ENCODE measurements at places on chromosomes 5 and 9. TPM values are rescaled to one million over a fixed set of nuclear protein-coding genes. Genes with fewer than 3 reads are reported as not detected.

DNA sequence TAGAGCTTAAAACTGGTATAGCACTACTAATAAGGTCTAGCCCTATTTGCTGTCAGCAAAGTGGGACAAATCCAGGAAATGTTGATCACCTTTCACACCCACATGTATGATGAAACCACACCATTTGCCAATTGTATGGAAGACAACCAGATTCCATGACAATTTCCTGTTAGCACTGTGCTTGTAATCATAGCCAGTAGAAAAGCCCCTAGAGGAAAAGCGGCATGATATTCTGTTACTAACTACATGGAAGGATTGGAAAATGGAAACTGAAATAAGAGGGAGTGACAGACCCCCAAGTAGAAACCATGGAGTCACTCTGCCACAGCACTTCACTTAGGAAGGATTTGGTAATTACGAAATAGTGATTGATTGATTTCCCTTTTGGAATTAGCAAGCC lies 923 bp downstream of the SPATA6L start:
- peak overlapping the region; percentile 68 for H3K27ac ChIP-seq
- no peak for DNase-seq

GRCh38 chr5:76292620-76293322 lies 110.3 kb upstream of the IQGAP2 start:
- peak overlapping the region; percentile 53 for H3K27ac ChIP-seq
- H3K4me1 ChIP-seq: no peaks in the 10 kb centered on the region
- no peaks in the 10 kb centered on the region for H3K27me3 ChIP-seq
- no peak for DNase-seq

GRCh38 chr9:123562844-123563346 lies 206.9 kb downstream of the CRB2 start:
- H3K27me3 ChIP-seq: no peaks in the 10 kb centered on the region
- no peak overlapping the region for H3K4me3 ChIP-seq
- no peak overlapping the region for H3K27ac ChIP-seq
- no peaks in the 10 kb centered on the region for H3K36me3 ChIP-seq

DNA sequence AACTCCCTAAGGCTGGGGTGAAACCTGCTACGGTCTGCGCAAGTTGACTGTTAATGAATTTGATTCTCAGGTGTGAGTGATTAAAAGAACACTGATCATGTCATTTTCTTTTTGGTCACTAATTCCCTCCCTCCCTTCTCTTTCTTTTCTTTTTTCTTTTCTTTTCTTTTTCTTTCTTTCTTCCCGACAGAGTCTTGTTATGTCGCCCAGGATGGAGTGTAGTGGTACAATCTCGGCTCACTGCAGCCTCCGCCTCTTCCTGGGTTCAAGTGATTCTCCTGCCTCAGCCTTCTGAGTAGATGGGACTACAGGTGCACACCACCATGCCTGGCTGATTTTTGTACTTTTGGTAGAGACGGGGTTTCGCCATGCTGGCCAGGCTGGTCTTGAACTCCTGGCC lies 2.6 kb downstream of the ANXA1 start:
- H3K27ac ChIP-seq: peak overlapping the region; percentile 93
- H3K4me3 ChIP-seq: peak overlapping the region; percentile 45
- DNase-seq: no peak

DNA sequence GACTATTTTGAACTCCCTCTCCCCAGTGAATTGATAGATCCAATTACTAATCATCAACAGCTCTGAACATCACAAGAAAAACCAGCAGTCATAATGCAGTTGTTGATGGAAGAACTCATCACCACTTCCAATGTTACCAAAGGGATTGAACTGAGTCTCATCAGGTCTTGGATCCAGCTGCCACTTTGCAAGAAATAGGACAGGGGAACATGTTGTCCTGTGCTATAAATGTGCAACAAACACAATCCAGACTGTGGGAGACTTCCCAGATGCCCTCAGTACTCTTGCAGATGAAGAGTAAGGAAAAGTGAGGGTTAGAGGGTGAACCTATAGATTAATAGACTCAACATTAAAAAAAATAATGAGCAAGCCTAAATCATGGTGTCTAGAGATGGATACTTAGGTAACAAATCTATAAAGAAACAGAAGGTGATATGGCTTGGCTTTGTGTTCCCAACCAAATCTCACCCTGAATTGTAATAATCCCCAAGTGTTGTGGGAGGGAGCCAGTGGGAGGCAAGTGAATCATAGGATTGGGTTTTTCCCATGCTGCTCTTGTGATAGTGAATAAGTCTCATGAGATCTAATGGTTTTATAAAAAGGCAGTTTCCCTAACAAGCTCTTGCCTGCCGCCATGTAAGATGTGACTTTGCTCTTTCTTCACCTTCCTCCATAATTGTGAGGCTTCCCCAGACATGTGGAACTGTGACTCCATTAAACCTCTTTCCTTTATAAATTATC lies 63.4 kb upstream of the PAPPA start:
- H3K4me3 ChIP-seq: no peak overlapping the region
- no peaks in the 10 kb centered on the region for H3K36me3 ChIP-seq
- peaks cover 3% of the 10 kb centered on the region for H3K4me1 ChIP-seq

DNA sequence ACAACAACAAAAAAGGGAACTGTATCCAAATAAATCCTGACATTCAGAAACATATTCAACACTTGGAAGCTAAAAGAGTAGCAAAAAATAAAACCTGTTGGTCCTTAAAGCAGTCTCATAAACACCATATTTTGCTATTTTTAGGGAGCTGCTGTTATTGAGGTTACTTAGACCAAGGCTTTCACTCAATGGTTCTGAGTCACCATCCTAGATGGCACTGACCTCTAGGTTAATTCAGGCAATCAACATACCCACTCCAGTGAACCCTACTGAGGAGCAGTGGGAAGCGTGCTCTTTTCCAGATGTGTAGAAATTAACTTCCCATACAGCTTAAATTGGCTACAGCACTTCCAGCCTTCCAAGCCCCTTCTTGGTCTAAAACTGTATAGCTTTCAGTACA lies 5.2 kb downstream of the GNAQ start:
- no peaks in the 10 kb centered on the region for H3K36me3 ChIP-seq
- H3K4me3 ChIP-seq: no peak overlapping the region
- peaks cover 76% of the 10 kb centered on the region for H3K4me1 ChIP-seq
- no peaks in the 10 kb centered on the region for H3K27me3 ChIP-seq

The SPRY4 gene
- 44.0 TPM for total RNA-seq

DNA sequence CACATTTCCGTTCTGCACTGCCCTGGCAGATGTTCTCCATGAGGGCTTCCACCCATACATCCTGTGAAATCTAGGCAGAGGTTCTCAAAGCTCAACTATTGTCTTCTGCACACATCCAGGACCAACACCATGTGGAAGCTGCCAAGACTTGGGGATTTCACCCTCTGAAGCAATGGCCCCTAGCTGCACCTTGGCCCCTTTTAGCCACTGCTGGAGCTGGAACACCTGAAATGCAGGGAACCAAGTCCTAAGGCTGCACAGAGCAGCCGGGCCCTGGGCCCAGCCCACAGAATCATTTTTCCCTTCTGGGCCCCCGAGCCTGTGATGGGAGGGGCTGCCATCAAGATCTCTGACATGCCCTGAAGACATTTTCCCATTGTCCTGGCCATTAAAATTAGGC lies 228.7 kb downstream of the ANXA1 start:
- no peak overlapping the region for H3K27ac ChIP-seq
- no peak for DNase-seq
- H3K4me1 ChIP-seq: no peaks in the 10 kb centered on the region
- no peak overlapping the region for H3K4me3 ChIP-seq

DNA sequence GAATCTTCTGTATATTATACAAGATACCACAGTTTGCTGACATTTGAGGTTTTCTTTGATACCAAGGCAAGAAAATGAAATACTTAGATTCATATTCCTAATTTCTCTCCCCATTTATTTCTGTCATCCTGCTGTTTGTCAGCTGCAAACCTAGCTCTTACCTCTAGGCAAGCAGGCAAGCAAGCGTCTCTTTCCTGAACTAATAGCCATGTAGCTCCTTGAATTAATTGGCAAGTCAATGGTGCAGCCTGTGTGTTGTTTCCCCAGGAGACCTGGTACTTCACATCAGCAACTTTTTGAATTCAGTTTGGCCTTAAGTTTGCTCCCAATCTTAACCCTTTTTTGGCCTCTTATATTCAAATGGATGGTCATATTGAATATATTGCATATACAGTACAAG lies 573.6 kb upstream of the ARRDC3 start:
- no peak overlapping the region for H3K4me3 ChIP-seq
- no peak for DNase-seq
- no peaks in the 10 kb centered on the region for H3K27me3 ChIP-seq
- H3K4me1 ChIP-seq: no peaks in the 10 kb centered on the region
- H3K27ac ChIP-seq: no peak overlapping the region

DNA sequence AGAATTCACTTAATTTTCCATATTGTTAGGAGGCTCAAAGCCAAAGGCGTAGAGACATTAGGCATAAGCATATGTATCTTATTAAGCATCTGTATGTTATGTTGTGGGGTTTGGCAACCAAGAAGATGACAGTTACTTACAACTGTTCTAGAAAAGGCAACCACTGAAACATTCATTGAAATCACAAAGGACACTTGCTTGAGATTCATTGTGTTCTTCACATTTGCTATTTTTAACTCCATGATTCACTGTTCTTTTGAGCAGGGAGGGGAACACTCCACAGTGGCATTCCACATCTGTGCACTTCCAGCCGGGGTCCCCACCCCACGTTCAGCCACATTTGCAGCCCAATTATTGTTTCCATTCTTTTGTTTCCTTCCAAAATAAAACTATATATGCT lies 107.1 kb downstream of the PALM2AKAP2 start:
- no peak for DNase-seq
- peaks cover 16% of the 10 kb centered on the region for H3K4me1 ChIP-seq
- H3K27ac ChIP-seq: no peak overlapping the region
- no peaks in the 10 kb centered on the region for H3K36me3 ChIP-seq
- no peak overlapping the region for H3K4me3 ChIP-seq

DNA sequence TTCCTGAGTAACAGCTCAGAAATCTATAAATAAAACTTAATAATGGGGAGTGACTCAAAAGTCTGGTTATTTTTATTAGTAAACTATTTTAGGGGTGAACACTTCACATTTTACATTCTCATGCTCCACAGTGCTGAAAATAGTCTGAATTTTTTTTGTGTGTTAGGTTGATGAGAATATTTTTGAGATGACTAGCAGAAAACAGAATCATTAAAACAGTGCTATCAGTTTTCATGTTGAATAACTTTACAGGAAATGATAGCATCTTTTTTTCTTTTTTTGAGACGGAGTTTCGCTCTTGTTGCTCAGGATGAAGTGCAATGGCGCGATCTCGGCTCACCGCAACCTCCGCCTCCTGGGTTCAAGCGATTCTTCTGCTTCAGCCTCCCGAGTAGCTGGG lies 60.3 kb downstream of the TMC1 start:
- no peaks in the 10 kb centered on the region for H3K36me3 ChIP-seq
- no peaks in the 10 kb centered on the region for H3K27me3 ChIP-seq
- H3K4me3 ChIP-seq: no peak overlapping the region
- DNase-seq: no peak
- no peak overlapping the region for H3K27ac ChIP-seq
- peaks cover 7% of the 10 kb centered on the region for H3K4me1 ChIP-seq

DNA sequence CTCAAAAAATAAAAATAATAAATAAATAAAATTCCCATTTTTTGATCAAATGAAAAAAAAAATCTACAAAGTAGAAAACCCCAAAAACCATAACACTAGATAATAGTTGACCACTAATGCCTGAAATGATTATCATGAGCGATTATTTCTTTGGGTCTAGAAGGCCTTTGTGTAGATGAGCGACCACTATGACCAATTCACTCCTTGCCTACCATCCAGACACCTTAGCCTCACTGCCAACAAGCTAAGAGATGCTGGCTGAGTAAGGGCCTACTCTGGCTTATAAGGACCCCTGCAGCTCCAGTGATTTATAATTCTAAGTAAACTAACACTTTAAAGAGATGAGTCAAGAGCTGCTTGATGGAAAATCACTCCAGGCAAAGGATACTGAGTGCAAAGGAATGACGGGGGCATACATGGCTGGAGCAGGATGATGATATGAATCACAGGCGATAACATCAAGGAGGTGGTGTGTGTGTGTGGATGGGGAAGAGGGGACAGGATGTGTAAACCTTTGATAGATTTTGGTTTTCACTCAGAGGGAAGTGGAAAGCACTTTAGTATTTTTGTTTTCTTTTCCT lies 4.8 kb upstream of the F2RL1 start:
- H3K4me3 ChIP-seq: no peak overlapping the region
- no peaks in the 10 kb centered on the region for H3K36me3 ChIP-seq
- no peak overlapping the region for H3K27ac ChIP-seq
- no peak for DNase-seq

DNA sequence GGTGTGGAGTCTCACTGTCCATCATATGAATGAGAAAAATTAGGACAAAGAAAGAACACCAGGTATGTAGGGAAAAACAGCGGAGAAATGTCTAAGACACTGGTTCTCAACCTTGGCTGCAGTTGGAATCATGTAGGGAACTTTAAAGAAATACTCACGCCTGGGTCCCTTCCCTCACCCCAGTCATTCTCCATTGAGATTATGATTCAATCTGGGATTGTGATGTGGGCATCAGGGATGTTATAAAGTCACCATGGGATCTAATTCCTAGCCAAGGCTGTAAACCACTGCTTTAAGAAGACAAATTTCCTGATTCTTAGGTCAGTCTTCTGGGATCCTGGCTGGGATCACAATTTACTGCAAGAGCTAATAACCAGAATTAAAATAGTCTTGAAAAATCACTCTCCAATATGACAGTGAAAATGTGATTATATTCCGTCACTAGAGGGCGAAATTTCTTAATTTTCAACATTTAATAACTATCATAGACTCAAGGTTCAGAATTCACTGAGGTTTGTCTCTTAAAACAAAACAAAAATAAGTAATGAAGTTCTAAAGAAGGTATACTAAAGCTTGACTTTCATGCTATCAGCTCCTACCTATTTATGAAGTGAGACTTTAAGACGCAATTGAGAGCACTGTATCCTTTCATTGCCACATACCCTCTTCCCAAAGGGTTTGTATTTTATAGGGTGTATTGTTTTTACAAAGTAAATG lies 60.5 kb downstream of the GLDC start:
- no peaks in the 10 kb centered on the region for H3K27me3 ChIP-seq
- no peaks in the 10 kb centered on the region for H3K36me3 ChIP-seq
- peak; percentile 38 for DNase-seq
- no peaks in the 10 kb centered on the region for H3K4me1 ChIP-seq

Measured in left lung (tissue), 14 donors.